ENCODE measurements at places on chromosomes 7 and 10. TPM values are rescaled to one million over a fixed set of nuclear protein-coding genes. Genes with fewer than 3 reads are reported as not detected.

- H3K4me3 ChIP-seq: no peak overlapping the region
- no peak overlapping the region for H3K27ac ChIP-seq
- peaks cover 19% of the 10 kb centered on the region for H3K4me1 ChIP-seq
- H3K36me3 ChIP-seq: peaks cover 17% of the 10 kb centered on the region
These were observed 64.2 kb downstream of the MYOF start for GRCh38 chr10:93417921-93418320.

GRCh38 chr10:68553138-68553537, 7.0 kb upstream of the TET1 start:
- no peak for DNase-seq
- H3K27ac ChIP-seq: no peak overlapping the region
- peaks cover 3% of the 10 kb centered on the region for H3K4me1 ChIP-seq
- H3K36me3 ChIP-seq: no peaks in the 10 kb centered on the region

DNA sequence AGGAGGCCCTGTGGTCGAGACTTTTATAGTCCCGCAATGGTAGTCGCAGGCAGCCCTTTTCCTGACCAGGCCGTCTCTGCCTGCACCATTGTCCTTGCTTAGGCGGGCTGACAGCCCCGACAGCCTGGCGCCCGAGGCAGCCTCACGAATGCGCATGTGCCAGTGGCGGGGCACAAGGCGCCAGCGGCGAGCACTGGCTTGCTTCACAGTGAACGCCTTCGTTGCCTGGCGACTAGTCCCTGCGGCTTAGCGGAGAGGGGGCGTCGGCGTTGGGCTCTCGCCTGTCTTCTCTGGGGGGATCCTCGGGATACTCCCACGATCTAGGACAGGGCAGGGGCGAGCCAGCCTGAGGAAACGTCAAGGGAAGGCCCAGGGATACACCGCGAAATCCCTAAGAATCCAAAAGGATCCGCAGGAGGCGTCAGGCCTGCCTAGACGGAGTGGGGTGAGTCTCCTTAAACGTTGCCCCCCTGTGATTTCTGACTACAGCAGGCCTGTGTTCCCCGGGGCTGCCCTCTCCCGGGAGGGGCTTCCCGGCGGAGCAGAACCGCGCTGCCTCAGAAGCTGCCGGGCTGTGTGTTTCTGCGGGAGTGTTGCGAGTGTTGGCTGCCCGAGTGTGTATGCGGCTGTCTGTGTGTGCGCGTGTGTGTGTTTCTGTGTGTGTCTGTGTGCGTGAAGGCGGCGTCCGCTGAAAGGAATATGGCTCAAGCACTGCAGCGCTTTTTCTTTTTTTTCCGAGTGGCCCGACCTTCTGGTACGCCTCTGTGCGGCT, 20.5 kb upstream of the ZNF273 start:
- H3K27ac ChIP-seq: no peak overlapping the region
- peak; percentile 56 for DNase-seq

GRCh38 chr10:75121322-75121721, 9.9 kb downstream of the SAMD8 start:
- peak overlapping the region; percentile 8 for H3K27ac ChIP-seq
- H3K36me3 ChIP-seq: peaks cover 19% of the 10 kb centered on the region
- H3K4me3 ChIP-seq: no peak overlapping the region
- H3K27me3 ChIP-seq: no peaks in the 10 kb centered on the region
- no peak for DNase-seq

DNA sequence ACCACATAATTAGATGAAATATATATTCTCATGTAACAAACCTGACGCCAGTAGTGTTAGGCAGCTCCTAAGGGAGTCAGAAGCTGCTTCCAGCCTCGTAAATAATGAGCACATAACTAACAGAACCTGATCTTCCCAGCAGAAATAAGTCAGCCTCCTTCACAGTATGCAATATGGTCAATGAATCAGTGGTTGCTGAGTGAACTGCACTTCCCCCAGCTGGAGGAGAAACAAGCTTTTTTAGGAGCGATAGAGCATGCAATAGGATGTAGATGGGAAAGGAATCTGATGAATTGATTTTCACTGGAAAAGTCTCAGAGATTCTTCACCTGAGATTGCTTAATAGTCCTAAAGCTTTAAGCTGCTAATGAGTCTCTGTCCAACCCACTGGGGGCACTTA, 337.2 kb upstream of the LRGUK start:
- H3K27ac ChIP-seq: no peak overlapping the region
- no peaks in the 10 kb centered on the region for H3K27me3 ChIP-seq

GRCh38 chr10:68007356-68007755, 67.7 kb downstream of the HERC4 start:
- no peaks in the 10 kb centered on the region for H3K27me3 ChIP-seq
- H3K4me3 ChIP-seq: no peak overlapping the region
- peaks cover 1% of the 10 kb centered on the region for H3K4me1 ChIP-seq
- DNase-seq: no peak

The MYO3A gene
- not detected for total RNA-seq

Data from activated naive CD8-positive, alpha-beta T cell treated with anti-CD3 and anti-CD28 coated beads for 36 hours (primary cell).